ENCODE measurements at places on chromosomes 5 and 9. TPM values are rescaled to one million over a fixed set of nuclear protein-coding genes. Genes with fewer than 3 reads are reported as not detected.

PGM5 gene
- 5.7 TPM for total RNA-seq

LAMC3 gene
- total RNA-seq: 2.9 TPM

ZNF462 gene
- 8.8 TPM for total RNA-seq

LURAP1L gene
- 3.4 TPM for total RNA-seq

RAB3C gene
- total RNA-seq: 0.24 TPM

CCNO gene
- total RNA-seq: 0.24 TPM

IFNB1 gene
- total RNA-seq: not detected

GFI1B gene
- total RNA-seq: 0.05 TPM

F2RL1 gene
- total RNA-seq: 0.77 TPM

TAS2R1 gene
- total RNA-seq: not detected

MOB3B gene
- total RNA-seq: not detected

ZDHHC11 gene
- 18.2 TPM for total RNA-seq

SHOC1 gene
- total RNA-seq: 0.37 TPM

DNAH5 gene
- total RNA-seq: 0.43 TPM

HMMR gene
- total RNA-seq: 47.6 TPM

FREM1 gene
- not detected for total RNA-seq

GFPT2 gene
- 2.3 TPM for total RNA-seq

KIAA0825 gene
- total RNA-seq: 0.08 TPM
